T-helper 2 cell treated with Interferon-gamma antibody and Interleukin-4, amounts not matched to agents 100 ng/mL and 5 ng/mL, for 36 hours (primary cell): ENCODE measurements at places on chromosomes 6 and 20. TPM values are rescaled to one million over a fixed set of nuclear protein-coding genes. Genes with fewer than 3 reads are reported as not detected.

Gene EYA4
- not detected in 2 replicates for total RNA-seq

Gene ENPP3
- 1.9 and 2.7 TPM in 2 replicates for total RNA-seq

Gene KCNB1
- total RNA-seq: 0.02 and 0.39 TPM in 2 replicates

Gene SAPCD1
- 16.6 and 20.2 TPM in 2 replicates for total RNA-seq

Gene OR2B3
- not detected in 2 replicates for total RNA-seq

Gene CTAGE9
- total RNA-seq: not detected in 2 replicates

Gene PLN
- total RNA-seq: not detected in 2 replicates

Gene DYNLT2
- total RNA-seq: 2.0 TPM in 2 replicates

Gene GJA10
- total RNA-seq: 0.14 TPM in 1 of 2 replicates, not detected in the other

Gene WFDC12
- not detected in 2 replicates for total RNA-seq

Gene CPNE5
- 2.2 and 2.5 TPM in 2 replicates for total RNA-seq

Gene MCM8
- total RNA-seq: 34.3 and 35.7 TPM in 2 replicates

Gene C6orf136
- 20.1 and 26.0 TPM in 2 replicates for total RNA-seq

Gene SLC2A10
- total RNA-seq: not detected in 2 replicates

Gene NKAIN2
- total RNA-seq: not detected in 2 replicates

Gene DDX43
- total RNA-seq: 1.3 TPM in 2 replicates

Gene SEL1L2
- total RNA-seq: not detected in 2 replicates

Gene LY6G5B
- 27.9 and 32.1 TPM in 2 replicates for total RNA-seq

Gene ZBTB9
- total RNA-seq: 9.8 and 10.3 TPM in 2 replicates

Gene QKI
- total RNA-seq: 48.4 and 59.5 TPM in 2 replicates

Gene CST2
- not detected in 2 replicates for total RNA-seq

Gene GABRR1
- total RNA-seq: not detected in 2 replicates

Gene FYN
- total RNA-seq: 119 and 125 TPM in 2 replicates

Gene CDS2
- 51.2 and 51.9 TPM in 2 replicates for total RNA-seq
